Esophagus muscularis mucosa (tissue), 4 donors: ENCODE measurements at places on chromosomes 2 and 18.

DNA sequence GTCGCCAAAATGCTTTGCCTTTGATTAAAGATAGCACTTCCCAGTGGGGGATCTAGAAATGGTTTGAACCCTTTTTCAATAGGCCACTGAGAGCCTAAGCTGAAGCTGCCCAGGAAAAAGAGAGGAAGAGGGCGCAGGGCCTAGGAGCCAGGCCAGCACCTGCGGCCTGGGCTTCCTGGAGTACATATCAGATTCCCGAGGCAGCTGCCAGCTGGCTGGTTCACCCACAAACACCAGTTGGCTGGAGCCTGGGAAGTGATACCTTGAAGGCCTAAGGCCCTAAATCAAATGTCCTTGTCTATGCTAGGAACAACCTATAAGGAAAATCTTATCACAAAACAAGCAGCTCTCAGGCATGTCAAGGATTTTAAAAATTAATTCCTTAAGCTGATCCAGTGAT, 37.1 kb downstream of the ANKRD44 start:
- DNase-seq, result no peak
- H3K4me3 ChIP-seq, result no peak overlapping the region
- no peaks in the 10 kb centered on the region for H3K27me3 ChIP-seq
- H3K36me3 ChIP-seq, result no peaks in the 10 kb centered on the region
- peaks cover 41% of the 10 kb centered on the region for H3K4me1 ChIP-seq

DNA sequence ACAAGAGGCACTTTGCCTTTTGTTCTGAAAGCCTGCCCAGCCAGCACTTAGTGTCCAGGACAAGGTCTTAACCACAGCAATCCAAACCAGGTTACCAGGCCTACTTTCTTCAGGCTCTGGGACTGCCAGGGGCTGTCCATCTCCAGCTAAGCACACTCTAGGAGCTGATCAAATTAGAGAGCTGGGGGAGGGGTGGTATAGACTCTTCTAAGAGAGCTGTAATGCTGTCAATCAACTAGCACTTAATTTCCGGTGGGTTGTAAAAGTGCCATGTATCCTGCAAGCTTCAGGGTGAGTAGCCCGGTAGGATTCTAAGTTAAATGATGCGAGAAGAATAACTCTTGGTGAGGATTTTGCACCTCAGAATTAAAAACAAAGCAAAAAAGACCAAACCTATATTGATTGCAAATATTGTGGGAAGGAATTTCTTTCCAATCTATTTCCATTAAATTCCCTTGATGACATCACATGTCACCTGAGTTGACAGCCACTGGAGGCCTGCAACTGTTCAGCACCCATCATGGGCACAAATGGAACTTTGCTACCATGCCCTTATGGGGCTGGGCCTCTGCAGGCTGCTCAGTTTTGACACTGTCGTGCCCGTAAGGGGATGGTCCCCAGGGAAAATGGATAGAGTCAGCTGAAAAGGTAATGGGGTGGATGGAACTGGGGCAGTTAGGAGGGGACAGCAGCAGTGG, 8.7 kb upstream of the COX7A2L start:
- no peak overlapping the region for H3K4me3 ChIP-seq
- no peak for DNase-seq
- peak overlapping the region; percentile 18 for H3K27ac ChIP-seq
- no peaks in the 10 kb centered on the region for H3K4me1 ChIP-seq
- H3K27me3 ChIP-seq, result no peaks in the 10 kb centered on the region

DNA sequence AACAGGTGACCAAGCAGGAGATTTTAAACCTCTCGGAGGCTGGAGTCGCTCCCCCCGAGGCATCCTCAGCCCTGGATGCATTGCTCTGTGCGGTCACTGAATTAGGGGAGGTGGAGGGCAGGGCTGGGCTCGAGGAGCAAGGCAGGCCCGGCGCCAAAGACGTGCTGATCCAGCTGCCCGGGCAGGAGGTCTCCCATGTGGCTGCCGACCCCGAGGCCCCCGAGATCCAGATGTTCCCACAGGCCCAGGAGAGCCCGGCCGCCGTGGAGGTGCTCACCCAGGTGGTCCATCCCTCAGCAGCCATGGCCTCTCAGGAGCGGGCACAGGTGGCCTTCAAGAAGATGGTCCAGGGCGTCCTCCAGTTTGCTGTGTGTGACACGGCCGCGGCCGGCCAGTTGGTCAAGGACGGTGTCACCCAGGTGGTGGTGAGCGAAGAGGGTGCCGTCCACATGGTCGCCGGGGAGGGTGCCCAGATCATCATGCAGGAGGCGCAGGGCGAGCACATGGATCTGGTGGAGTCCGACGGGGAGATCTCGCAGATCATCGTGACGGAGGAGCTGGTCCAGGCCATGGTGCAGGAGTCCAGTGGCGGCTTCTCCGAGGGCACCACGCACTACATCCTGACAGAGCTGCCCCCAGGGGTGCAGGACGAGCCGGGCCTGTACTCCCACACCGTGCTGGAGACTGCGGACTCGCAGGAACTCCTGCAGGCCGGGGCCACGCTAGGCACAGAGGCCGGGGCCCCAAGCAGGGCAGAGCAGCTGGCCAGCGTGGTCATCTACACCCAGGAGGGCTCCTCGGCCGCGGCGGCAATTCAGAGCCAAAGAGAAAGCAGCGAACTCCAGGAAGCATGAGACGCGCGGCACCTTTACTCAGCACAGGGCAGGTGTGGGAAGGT, 145.1 kb downstream of the PTGR3 start:
- no peaks in the 10 kb centered on the region for H3K4me1 ChIP-seq
- H3K4me3 ChIP-seq, result no peak overlapping the region
- no peak overlapping the region for H3K27ac ChIP-seq
- H3K36me3 ChIP-seq, result peaks cover 39% of the 10 kb centered on the region

- H3K4me1 ChIP-seq, result no peaks in the 10 kb centered on the region
- H3K4me3 ChIP-seq, result no peak overlapping the region
- DNase-seq, result no peak
- H3K36me3 ChIP-seq, result no peaks in the 10 kb centered on the region
- no peak overlapping the region for H3K27ac ChIP-seq
- no peaks in the 10 kb centered on the region for H3K27me3 ChIP-seq
Measured at GRCh38 chr2:78262713-78263375, 740.7 kb upstream of the LRRTM4 start.

GRCh38 chr2:239349453-239350135, 51.2 kb downstream of the HDAC4 start:
- H3K27me3 ChIP-seq, result no peaks in the 10 kb centered on the region
- peaks cover 22% of the 10 kb centered on the region for H3K36me3 ChIP-seq
- no peak overlapping the region for H3K4me3 ChIP-seq
- no peak for DNase-seq
- peak overlapping the region; percentile 86 for H3K27ac ChIP-seq
- peaks cover 60% of the 10 kb centered on the region for H3K4me1 ChIP-seq

DNA sequence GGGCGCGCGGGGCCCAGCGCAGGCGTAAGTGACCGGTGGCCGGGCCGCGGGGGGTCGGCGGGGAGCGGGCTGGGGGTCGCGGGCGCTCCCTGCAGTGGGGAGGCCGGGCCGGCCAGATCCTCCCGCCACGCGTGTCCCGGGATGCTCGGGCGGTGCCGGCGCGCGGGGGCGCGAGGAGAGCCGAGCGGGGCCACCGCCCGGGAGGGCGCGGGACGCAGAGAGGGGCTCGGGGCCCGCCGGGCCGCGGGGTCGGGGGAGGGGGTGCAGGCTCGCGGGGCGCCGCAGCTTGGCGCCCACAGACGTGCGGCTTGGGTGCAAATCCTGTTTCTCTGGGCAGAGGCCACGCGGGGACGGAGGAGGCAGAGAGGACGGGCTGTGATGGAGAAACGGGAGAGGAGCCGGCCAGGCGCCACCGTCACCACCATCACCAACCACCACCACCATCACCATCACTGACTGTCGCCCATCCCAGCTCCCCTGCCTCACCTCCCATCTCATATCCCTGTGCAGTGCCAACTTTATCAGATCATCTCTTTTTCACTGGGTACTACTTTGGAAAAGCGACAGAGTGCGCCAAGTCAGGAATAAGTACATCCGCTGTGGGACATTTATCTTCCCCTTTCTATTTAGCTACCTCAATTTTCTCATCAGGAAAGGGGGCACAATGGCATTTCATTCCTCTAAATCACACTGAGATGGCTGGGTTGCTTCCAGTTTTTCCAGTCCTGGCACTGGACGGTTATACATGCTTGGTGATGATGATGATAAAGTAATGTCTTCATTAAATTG, 97.2 kb upstream of the GPR45 start:
- H3K36me3 ChIP-seq, result no peaks in the 10 kb centered on the region
- no peaks in the 10 kb centered on the region for H3K4me1 ChIP-seq
- no peaks in the 10 kb centered on the region for H3K27me3 ChIP-seq
- H3K4me3 ChIP-seq, result peak overlapping the region; percentile 39
- no peak overlapping the region for H3K27ac ChIP-seq

- no peak overlapping the region for H3K4me3 ChIP-seq
- H3K4me1 ChIP-seq, result no peaks in the 10 kb centered on the region
- H3K27me3 ChIP-seq, result no peaks in the 10 kb centered on the region
- no peak for DNase-seq
- H3K27ac ChIP-seq, result no peak overlapping the region
- no peaks in the 10 kb centered on the region for H3K36me3 ChIP-seq
Measured at GRCh38 chr18:59758106-59758505, 60.9 kb upstream of the CCBE1 start.

DNA sequence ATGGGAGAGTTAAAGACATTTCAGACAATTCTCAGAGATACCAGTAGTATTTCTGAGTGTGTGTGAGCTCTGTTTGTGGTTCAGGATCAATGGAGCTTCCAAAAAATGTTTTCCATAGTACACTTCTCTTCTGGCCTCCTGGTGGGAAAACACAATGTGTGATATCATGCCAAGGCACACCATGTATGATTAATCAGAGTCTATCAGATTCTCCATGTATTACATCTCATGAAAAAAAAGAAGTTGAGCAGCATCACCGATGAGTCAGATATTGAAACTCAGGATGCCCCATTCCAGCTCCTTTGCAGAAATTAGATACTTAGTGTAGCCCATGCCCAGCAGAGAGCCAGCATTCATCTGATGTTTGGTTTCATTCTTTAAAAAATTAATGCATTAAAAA, 620.3 kb upstream of the POU3F3 start:
- H3K27me3 ChIP-seq, result no peaks in the 10 kb centered on the region
- no peak overlapping the region for H3K4me3 ChIP-seq
- no peaks in the 10 kb centered on the region for H3K36me3 ChIP-seq
- no peak overlapping the region for H3K27ac ChIP-seq
- H3K4me1 ChIP-seq, result no peaks in the 10 kb centered on the region

- H3K4me3 ChIP-seq, result no peak overlapping the region
- no peaks in the 10 kb centered on the region for H3K36me3 ChIP-seq
- H3K27ac ChIP-seq, result no peak overlapping the region
- no peak for DNase-seq
- no peaks in the 10 kb centered on the region for H3K27me3 ChIP-seq
Measured at GRCh38 chr2:228126401-228126800, 55.1 kb downstream of the SPHKAP start.

DNA sequence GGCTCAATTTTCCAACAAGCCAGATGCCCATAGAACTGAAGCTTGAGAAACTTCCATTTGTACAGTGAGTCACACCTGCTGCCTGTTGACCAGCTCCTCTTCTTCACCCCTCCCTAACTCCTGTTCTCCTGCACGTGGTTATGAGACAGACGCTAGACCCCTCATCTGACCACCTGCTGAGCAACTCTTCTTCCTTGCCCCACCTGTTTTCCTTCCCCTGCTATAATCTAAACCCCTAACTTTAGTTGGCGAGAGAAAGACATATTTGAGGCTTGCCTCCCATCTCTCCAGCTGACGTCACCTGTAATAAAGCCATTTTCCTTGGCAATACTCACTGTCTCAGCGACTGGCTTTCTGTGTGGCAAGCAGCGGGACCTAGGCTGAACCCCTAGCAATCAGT, 22.3 kb upstream of the ITM2C start:
- H3K4me3 ChIP-seq, result no peak overlapping the region
- H3K4me1 ChIP-seq, result no peaks in the 10 kb centered on the region
- no peaks in the 10 kb centered on the region for H3K27me3 ChIP-seq
- no peak for DNase-seq
- no peaks in the 10 kb centered on the region for H3K36me3 ChIP-seq
- H3K27ac ChIP-seq, result no peak overlapping the region

DNA sequence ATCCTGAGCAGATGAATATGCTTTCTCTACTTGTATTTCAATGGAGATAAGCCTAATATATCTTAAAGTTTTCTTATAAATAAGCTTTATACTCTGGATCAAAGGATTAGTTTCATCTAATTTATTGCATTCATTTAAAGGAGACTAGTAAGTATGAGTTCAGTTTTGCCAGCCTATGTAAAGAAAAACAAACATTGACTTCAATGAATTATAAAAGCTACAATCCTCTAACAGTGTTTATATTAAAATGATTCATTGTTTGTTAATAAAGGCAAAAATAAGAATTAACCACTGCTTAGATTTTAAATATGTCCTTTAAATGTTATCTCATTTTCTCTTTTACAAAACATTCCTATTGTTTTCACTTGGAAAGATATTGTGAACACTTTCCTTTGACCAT, 566.0 kb downstream of the EPHA4 start:
- H3K36me3 ChIP-seq, result no peaks in the 10 kb centered on the region
- no peak overlapping the region for H3K27ac ChIP-seq
- peaks cover 4% of the 10 kb centered on the region for H3K4me1 ChIP-seq
- no peak for DNase-seq
- H3K27me3 ChIP-seq, result no peaks in the 10 kb centered on the region
- no peak overlapping the region for H3K4me3 ChIP-seq

- no peaks in the 10 kb centered on the region for H3K4me1 ChIP-seq
- no peaks in the 10 kb centered on the region for H3K27me3 ChIP-seq
- no peak for DNase-seq
- no peak overlapping the region for H3K4me3 ChIP-seq
- H3K36me3 ChIP-seq, result no peaks in the 10 kb centered on the region
Measured at GRCh38 chr2:41829052-41829451, 218.8 kb upstream of the PKDCC start.

DNA sequence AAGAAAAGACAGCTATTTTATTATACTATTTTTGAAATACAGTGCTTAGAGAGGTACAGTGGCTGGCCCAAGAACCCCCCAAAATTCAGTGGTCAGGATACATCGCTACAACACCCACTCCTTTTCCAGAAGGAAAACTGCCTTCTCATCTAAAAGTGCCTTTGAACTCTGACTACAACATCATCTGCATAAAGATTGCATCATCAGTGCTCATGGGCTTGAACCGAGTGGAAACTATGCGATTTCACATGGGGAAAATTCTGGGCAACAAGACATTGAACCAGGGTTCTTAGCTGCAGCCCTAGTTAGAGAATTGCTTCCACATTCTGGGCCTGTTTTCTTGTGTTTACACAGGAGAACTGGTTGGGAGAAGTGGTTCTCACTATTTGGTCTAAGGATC, 294.6 kb upstream of the SLC14A2 start:
- no peaks in the 10 kb centered on the region for H3K36me3 ChIP-seq
- no peak for DNase-seq
- no peak overlapping the region for H3K4me3 ChIP-seq
- H3K27me3 ChIP-seq, result no peaks in the 10 kb centered on the region
- peaks cover 13% of the 10 kb centered on the region for H3K4me1 ChIP-seq
- H3K27ac ChIP-seq, result no peak overlapping the region

DNA sequence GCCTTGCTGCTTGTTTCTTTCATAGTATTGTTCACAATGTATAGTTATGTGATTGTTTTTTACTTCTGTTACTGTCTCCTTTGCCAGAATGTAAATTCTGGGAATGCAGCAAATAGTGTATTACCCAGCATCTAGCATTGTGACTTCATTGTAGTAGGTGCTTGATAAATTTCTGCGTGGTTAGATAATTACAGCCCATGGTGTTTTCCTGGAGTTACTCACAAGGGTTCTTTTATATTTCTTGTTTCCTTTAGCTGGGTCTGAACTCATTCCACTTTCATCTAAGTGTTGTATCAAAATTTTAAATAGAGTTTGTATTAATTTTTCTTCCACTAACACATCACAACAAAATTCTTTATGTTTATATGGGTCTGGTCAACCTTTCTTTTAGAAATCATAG, 132.6 kb downstream of the MAP4K4 start:
- peak overlapping the region; percentile 61 for H3K27ac ChIP-seq
- H3K4me1 ChIP-seq, result peaks cover 57% of the 10 kb centered on the region
- H3K36me3 ChIP-seq, result peaks cover 27% of the 10 kb centered on the region
